Renal cortical epithelial cell (primary cell): ENCODE measurements at places on chromosomes 7 and 10. TPM values are rescaled to one million over a fixed set of nuclear protein-coding genes. Genes with fewer than 3 reads are reported as not detected.

Gene SCART1
- total RNA-seq: 0.35 and 1.4 TPM in 2 replicates

Gene ACSM6
- total RNA-seq: 0.10 TPM in 1 of 2 replicates, not detected in the other

Gene HOXA6
- 2.8 and 22.0 TPM in 2 replicates for total RNA-seq

Gene MARCHF5
- total RNA-seq: 24.3 and 53.6 TPM in 2 replicates

Gene ZNF117
- 6.1 and 16.9 TPM in 2 replicates for total RNA-seq

Gene IDE
- 37.0 and 46.4 TPM in 2 replicates for total RNA-seq

Gene CCDC136
- total RNA-seq: 1.3 TPM in 1 of 2 replicates, not detected in the other

Gene NKX1-2
- total RNA-seq: not detected in 2 replicates

Gene HHEX
- 0.40 and 1.6 TPM in 2 replicates for total RNA-seq

Gene GSDME
- 68.4 and 79.0 TPM in 2 replicates for total RNA-seq

Gene NME8
- not detected in 2 replicates for total RNA-seq

Gene OR2A12
- total RNA-seq: not detected in 2 replicates

Gene GOLGA7B
- 0.05 and 0.35 TPM in 2 replicates for total RNA-seq

Gene NKX2-3
- not detected in 2 replicates for total RNA-seq
